CD14-positive monocyte (primary cell): ENCODE measurements at places on chromosomes 12 and 14.

- no peak for DNase-seq
Measured at GRCh38 chr12:646442-647384, 16.5 kb downstream of the NINJ2 start.

- peak; percentile 70 for DNase-seq
Measured at GRCh38 chr12:32587581-32588495, 91.3 kb upstream of the DNM1L start.

GRCh38 chr12:130713581-130713991 lies 2.5 kb downstream of the RIMBP2 start:
- no peak for DNase-seq

- DNase-seq: peak; percentile 44
Measured at GRCh38 chr14:105485739-105486162, 935 bp upstream of the CRIP1 start.

DNA sequence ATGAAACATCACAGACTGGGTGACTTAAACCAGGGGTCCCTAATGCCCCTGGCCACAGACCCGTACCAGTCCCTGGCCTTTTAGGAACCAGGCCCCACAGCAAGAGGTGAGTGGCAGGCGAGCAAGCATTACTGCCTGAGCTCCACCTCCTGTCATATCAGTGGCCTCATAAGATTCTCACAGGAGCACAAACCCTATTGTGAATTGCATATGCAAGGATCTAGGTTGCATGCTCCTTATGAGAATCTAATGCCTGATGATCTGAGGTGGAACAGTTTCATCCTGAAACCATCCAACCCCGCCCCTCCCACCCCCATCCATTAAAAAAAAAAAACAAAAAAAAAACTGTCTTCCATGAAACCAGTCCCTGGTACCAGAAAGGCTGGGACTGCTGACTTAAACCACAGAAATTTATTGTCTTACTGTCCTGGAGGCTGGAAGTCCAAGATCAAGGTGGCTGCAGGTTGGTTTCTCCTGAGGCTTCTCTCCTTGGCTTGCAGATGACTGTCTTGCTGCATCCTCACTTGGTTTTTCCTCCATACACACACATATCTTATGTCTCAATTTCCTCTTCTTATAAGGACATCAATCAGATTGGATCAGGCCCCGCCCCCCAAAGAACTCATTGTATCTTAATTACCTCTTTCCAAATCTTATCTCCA lies 235.9 kb downstream of the CHST11 start:
- no peak for DNase-seq

- DNase-seq: no peak
Measured at GRCh38 chr14:91400696-91401095, 16.9 kb downstream of the CCDC88C start.

- DNase-seq: no peak
Measured at GRCh38 chr12:65609359-65609771, 214.9 kb upstream of the HMGA2 start.

GRCh38 chr14:56040121-56040520 lies 78.1 kb upstream of the PELI2 start:
- DNase-seq: no peak

GRCh38 chr12:58224536-58225105 lies 283.3 kb downstream of the ATP23 start:
- no peak for DNase-seq

DNA sequence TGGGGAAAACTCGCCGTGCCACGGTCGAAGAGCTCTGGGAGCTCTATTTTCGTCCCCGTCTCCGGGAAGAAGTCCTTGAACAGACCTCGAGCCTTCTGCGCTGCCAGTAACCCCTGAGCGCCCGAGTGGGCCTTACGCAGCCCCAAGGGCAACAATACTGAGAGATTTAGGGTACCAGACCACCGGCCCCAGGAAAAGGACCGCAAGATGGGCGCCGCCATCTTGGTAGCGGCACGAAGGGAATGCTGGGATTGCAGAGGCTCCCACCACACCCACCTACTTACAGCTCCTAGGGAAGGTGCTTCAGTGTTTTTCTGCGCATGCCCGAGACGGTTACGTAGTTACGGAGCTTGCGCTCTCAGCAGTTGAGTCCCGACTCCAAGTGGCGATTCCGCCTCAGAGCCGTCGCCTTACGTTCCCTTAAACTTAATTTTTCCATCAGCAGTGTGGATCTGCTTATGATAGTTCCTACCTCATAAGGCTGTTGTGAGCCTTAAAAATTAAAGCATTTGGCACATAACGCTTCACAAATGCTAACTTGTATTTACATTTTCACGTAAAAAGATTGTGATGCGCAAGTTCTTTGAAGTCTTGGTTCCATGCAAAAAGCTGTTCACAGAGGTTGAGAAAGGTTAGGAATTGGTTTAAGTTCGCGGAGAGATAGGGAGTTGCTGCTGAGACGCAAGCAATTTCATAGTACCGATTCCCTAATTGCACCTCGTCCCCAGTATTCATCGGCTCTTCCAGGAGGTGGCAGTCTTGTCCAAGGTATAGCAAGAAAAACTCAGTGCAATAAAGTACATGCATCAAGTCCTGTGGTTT lies at the start of gene YARS2:
Gene YARS2, minus strand, starts transcription at position 244 of the 822 bp plus-strand sequence. Its CDS starts 23 bp downstream, at position 221.
- DNase-seq: peak; percentile 92

DNA sequence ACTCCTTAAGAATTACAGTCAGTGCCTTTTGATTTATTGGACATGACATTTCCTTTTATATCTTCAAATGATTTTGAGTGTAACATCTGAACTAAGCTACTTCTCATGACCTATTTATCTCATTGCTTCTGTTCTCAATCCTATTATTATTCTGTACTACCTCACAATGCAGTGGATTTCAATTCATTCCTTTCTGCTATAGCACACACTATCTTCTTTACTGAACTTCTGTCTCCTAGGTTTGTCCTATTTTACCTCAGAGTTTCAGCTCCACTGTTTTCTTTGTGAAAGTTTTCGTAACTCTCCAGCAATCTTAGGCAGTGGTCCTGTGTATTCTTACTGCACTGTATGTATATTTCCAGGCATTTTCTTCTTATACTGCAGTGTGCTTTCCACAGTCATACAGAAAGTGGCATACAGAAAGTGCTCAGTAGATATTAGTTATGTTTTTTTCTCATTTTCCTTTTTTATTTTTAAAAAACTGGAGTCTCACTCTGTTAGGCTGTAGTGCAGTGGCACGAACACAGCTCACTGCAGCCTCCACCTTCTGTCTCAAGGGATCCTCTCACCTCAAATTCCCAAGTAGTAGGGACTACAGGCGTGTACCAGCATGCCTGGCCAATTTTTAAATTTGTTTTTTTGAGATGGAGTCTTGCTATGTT lies 368.6 kb upstream of the RGS6 start:
- DNase-seq: no peak

GRCh38 chr12:19572920-19573558 lies 133.7 kb downstream of the AEBP2 start:
- no peak for DNase-seq

GRCh38 chr12:43728117-43728516 lies 30.5 kb downstream of the PUS7L start:
- no peak for DNase-seq

DNA sequence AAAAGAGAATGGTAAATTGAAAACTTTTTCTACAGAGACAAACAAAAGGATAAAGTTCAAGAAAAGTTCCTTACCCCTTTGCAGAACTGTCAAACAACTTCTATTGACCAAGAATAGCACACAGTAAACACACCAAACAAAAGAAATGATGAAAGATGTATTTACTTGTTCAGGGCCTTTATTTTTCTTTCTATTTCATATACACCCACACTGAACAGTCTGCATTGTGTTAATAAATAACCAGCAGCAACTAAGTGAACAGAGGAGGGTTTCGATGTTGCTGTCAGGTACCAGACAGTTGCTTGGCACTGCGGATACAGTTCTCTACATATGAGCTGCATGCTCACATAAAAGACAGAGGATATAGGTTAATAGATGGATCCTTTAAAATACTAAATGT lies 122.1 kb downstream of the SOX5 start:
- DNase-seq: no peak

DNA sequence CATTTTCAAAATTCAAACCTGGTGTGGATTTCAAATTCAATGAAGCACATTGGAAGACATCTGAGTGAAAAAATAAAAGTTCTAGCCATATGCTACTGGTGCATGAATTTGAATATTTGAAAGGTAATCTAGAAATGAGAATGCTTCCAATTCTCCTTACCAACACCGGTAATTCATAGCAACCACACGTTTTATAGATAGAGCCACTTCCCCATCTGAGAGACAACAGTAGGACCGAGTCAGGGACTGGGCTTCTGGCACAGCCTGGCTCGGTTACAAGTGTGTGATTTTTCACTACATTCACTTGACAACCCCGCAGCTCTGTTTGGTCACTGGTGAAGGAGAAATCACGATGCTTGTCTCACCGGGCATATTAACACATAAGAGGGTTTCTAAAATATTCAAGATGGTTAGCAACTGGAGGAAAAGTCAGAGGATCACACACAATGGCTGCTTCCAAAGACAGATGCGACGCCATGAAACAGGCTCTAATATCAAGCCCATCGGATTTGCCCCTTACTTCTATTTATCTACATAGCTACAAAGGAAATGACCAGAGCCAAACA lies 86.5 kb upstream of the FOXN3 start:
- peak; percentile 44 for DNase-seq

DNA sequence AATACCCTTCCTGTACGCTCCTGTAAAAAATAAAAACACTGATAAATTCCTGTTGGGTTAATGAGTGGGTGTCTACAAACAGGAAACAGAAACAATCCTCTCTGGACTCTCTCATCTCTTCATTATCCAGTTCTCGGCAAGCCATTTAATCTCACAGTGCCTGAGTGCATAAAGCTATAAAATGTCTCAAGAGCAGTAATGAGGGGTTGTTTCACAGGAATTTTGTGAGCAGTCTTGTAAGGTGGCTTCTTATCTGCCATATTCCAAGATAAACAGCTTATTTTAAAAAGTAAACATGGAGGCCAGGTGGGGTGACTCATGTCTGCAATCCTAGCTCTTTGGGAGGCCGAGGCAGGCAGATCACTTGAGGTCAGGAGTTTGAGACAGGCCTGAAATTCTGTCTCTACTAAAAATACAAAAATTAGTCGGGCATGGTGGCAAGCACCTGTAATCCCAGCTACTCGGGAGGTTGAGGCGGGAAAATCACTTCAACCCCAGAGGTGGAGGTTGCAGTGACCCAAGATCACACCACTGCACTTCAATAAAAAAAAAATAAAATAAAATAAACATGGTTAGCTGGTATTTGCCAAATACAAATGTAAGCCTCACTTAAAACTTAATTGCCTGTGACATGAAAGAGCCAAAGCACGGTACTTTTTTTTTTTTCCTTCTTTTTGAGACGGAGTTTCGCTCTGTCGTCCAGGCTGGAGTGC lies 54.0 kb downstream of the CLIP1 start:
- no peak for DNase-seq
